MCF 10A (cell line): ENCODE measurements at places on chromosomes 11 and 22.
A peak's percentile ranks its signal among the peaks of the same experiment; 100 is the strongest.

DNA sequence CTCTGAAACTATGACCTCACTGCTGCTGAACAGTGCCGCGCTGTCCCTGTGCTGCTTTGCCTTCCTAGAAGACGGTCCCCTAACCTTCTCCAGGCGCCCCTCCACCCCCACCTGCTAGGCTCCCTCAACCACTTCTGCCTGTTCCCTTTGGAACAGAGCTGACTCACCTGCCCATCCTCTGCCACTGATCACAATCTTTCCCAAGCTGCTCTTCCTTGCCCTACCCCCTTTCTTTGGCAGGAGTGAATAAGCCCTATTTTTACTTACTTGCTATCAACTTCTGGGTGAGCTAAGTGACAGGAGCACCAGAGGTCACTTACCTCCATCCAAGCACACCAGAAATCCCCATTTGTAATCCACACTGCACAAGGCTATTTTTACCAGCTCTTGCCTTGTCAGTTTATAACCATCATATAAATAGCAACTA, 116.0 kb upstream of the BID start:
- peak; percentile 14 for DNase-seq

GRCh38 chr11:80686889-80687288, 1246.1 kb upstream of the TENM4 start:
- no peak for DNase-seq

DNA sequence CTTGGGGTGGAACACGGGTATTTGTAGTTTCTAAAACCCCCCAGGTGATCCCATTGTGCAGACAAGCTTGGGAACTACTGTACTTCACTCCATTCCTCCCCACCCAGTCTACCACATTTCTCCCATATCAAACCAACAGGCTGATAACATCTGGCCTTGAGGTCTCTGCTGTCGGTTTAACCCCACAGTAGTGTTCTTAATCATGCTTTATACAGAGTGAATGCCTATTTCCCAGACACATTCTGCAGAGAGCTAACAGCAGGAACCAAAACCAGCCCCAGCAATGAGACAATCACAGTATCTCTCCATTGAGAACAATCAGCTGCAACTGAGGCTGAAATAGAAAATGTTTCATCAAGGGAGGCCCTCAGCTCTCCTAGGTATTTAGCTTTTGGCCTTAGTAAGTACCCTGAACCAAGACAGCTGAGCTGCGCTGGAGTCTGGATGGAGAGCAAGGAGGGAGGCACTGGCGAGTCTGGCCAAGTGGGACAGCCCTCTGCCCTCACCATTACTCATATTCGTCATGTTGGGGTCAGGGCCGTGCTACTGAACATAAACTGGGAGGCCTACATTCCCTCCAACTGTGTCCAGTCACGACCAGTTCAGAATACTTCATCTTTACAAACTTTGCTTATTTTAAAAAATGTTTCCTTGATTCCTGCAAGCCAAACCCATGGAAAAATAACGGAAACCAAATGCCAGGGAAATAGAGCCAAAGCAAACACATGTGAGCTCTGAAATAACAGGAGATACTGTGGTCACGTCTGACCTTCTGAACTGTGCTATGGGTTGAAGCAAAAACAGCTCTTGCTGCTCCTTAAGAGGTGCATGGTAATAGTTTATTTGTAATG, 81.0 kb downstream of the CCDC34 start:
- peak; percentile 55 for DNase-seq

GRCh38 chr22:50444663-50445062, 30.2 kb downstream of the SBF1 start:
- peak; percentile 37 for DNase-seq

- no peak for DNase-seq
These were observed 38.3 kb downstream of the MADD start for GRCh38 chr11:47308050-47308823.

GRCh38 chr11:113862435-113862834, 12.9 kb downstream of the USP28 start:
- no peak for DNase-seq

- no peak for DNase-seq
These were observed 1080.2 kb downstream of the OPCML start for GRCh38 chr11:132451942-132452601.

DNA sequence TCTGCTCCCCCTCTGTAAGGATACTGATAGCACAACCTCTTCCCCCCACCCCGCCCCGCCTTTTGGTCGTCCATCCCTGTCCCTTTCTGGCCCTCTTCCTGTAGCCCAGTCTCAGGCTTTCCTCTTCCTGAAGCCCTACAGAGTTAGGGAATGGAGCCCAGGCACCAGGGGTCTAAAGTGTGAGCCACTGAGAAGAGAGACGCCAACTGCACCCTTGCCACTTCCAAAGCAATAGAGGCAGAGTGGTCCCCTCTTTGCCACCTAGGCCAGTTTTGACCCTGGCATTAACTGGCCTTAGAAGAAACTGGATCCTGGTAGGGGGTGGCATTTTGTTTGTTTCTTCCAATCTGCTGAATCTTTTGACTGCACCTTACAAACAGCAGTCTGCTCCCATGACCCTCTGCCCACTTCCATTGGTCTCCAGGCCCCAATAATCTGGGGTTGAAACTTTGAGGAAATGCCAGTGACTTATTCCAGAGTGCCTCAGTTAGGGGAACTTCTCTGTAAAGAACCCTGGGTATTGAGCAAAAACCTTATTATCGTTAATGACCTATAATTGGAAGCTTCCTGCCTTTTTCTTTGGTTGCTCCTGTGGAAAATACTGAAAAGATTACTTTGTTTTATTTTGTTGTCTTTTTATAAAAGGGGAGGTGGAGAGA, 9.7 kb upstream of the GRK2 start:
- no peak for DNase-seq

DNA sequence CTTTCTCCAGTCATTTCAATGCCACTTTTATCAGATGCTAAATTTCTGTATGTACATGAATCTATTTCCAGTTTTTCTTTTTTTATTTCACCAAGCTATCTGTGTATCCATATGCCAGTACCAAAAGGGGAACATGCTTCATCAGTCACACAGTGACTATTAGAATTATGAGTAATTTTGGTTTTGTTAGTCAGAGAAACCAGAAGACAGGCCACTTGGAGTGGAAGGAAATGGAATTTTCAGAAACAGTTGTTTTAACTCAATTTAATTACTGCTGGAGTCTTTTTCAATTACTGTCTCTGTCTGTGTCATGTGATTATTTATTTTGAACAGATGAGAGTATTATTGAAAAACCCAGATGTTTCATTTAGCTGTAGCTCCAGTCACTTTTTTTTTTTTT, 84.6 kb upstream of the ANO3 start:
- DNase-seq = no peak

GRCh38 chr11:13109616-13110015, 100.5 kb downstream of the RASSF10 start:
- DNase-seq = no peak

- no peak for DNase-seq
These were observed 29.9 kb downstream of the RNF169 start for GRCh38 chr11:74778581-74778980.
